ENCODE measurements at places on chromosomes 13 and 19.

DNA sequence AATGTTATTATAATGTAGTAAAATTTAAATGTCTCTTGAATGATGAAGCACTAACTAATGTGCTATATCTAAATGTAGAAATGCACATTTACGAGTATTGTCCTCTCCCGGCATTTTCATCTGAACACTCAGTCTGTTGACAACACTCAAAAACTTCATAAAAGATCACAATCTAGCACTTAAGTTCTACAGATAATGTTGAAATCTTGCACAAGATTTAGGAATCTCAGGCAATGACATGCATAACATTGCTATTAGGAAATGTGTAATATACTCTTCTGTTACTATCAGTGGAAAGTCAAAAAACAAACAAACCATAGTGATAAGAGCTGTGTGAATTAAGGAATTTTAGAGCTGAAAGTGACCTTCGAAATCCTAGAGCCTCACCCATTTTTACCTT lies 37.5 kb upstream of the XPO4 start:
- DNase-seq, result no peak

DNA sequence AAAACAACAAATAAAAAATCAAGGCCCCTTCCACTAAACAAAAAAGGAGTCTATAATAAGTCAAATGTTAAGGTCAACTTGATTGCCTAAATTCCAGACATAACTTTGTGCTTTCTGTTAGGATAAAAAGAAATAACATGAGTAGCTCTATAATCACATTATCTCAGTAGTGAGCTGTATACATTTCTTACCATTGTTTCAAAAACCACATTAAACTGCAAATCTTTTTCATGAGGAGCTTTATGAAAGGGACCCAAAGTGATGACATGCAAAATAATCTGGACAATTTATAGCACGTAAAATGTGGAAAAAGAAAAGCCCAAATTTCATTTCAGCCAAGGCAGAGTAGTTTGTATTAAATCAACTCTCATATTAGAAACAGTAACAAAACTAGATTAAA lies 269.2 kb downstream of the KLF12 start:
- DNase-seq, result no peak

DNA sequence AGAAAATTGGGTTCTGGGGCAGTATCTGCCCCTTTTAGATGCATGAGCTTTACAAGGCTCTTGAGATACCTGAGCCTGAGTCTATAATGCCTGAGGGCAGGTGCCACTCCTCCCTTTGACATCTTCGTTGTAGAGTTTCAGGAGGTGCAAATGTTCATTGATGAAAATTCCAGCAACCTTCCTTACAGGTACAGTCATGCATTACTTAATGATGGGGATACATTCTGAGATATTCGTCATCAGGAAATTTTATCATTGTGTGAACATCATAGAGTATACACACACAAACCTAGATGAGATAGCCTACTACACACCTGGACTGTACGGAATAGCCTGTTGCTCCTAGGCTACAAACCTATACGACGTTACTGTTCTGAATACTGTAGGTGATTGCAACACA lies 310.0 kb downstream of the SHISA2 start:
- DNase-seq, result no peak

GRCh38 chr13:93882086-93882651 lies 597.3 kb downstream of the DCT start:
- DNase-seq, result no peak

GRCh38 chr19:3047496-3048189 lies 14.7 kb downstream of the TLE5 start:
- peak; percentile 69 for DNase-seq

GRCh38 chr19:4966591-4966990 lies 2.3 kb upstream of the KDM4B start:
- no peak for DNase-seq

- no peak for DNase-seq
Observed at GRCh38 chr13:20519875-20520274, 5.8 kb downstream of the CRYL1 start.

GRCh38 chr19:51598159-51598915 lies 27.3 kb downstream of the ZNF175 start:
- DNase-seq, result no peak
